ENCODE measurements at places on chromosomes 13 and 19.

DNA sequence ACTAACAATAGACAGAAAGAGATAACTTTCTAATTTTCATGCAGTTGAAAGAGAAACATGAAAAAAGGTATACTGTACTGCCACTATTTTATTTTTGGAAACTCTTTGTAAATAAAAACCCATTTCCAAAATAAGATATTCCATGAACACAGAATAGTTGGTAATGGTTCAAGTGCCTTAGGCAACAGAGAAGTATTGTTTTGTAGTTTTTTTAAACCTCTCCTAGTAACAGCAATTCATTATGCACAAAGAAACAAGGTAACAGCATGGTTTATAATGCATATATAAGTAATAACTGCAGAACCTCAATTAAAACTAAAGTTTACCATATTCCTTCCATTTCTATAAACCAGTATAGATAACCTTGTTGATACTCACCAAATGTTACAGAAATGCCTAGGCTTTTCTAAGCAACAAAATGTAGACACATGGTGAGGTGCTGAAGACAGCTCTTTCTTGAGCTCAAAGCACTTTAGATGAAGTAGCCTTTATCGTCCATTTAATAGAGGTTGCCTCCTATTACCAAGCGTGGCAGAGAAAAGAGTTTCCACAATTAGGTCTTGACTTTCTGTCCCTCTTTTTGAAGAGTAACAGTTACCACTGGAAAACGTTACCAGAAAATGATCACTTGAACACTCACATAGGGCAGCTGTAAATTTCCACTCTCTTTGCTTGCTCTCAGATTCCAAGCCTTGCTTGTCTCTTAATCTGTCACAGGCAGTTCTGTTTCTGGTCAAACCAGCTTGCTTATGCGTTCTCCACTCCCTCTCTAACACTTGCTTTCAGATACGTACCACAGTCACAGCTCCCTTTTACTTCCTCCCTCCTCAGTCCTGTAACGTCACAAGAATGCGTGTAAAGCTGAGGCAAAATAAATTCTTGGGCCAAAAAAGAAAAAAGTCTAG, 42.9 kb downstream of the CAB39L start:
- H3K4me3 ChIP-seq: no peak overlapping the region
- no peak overlapping the region for H3K27ac ChIP-seq
- no peaks in the 10 kb centered on the region for H3K4me1 ChIP-seq
- H3K36me3 ChIP-seq: no peaks in the 10 kb centered on the region

- no peaks in the 10 kb centered on the region for H3K4me1 ChIP-seq
- no peaks in the 10 kb centered on the region for H3K36me3 ChIP-seq
- no peak overlapping the region for H3K27ac ChIP-seq
- H3K4me3 ChIP-seq: no peak overlapping the region
These were observed 297.4 kb upstream of the SGCG start for GRCh38 chr13:22883262-22883840.

DNA sequence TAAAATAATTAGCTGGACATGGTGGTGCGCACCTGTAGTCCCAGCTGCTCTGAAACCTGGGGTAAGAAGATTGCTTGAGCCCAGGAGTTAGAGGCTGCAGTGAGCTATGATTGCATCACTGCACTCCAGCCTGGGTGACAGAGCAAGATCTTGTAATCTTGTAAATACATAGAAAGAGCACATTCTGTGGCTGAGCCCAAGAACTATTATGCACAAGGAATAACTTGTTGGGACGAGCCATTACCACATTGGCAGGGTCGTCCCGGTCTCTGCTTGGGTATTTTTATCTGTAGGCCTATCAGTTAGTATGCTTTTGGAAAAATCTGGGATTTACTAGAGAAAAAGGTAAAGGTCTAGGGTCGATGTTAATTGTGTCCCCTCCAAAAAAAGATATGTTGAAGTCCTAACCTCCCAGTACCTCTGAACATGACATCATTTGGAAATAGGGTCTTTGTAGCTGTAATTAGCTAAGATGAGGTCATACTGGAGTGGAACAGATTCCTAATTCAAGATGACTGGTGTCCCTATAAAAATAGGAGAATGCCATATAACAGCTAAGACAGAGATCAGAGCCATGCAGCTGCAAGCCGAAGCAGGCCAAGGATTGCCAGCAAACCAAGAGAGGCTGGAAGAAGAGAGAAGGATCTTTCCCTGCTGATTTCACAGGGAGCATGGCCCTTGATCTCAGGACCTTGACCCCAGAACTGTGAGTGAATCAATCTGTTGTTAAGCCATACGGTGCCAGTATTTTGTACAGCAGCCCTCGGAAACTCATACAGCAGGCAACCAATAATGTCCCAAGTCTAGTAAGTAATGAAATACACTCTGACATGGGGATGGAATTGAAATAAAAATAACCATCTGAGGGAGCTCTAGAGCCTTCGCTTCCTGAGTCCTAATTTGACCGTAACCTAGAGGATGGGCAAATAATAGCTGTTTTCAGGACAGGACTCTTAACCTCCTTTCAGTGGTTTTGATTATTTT, 77.0 kb downstream of the TM9SF2 start:
- no peak overlapping the region for H3K27ac ChIP-seq
- no peaks in the 10 kb centered on the region for H3K36me3 ChIP-seq
- no peak for DNase-seq
- H3K4me3 ChIP-seq: no peak overlapping the region
- H3K27me3 ChIP-seq: no peaks in the 10 kb centered on the region

DNA sequence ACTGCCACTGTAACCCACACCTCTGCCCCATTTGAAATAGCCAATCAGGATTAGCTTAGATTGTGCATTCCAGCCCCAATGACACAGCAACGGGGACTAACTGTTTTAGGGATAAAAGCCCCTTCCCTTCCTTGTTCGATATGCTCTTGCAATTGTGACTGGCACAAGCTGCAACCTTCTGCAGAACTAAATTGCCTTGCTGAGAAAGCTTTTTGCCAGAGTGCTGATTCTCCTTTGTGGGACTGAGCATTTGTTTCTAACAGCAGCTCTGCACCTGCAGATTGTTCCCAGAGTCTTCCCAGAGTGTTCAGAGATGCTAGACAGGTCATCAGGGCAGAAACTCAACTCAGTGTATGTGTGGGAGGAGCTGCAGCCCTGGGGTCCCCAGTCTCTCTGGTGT, 115.8 kb downstream of the ZNF675 start:
- DNase-seq: no peak
- H3K4me1 ChIP-seq: no peaks in the 10 kb centered on the region
- H3K27ac ChIP-seq: no peak overlapping the region
- no peaks in the 10 kb centered on the region for H3K27me3 ChIP-seq

DNA sequence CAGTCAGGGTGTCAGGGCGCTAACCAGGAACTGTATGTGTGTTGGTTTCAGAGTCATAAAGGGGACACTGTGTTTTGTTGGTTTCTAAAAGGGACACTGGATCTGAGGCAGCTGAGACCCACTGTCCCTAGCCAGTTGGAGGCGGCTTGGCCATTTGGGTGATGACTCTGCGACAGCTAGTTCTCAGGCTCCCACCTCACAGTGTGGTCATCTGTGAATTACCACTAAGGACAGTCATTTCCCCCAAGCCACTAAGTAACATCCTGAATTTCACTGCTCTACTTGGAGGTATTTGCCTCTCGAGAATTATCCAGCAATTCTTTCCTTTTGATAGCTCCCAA, 51.5 kb downstream of the EPS15L1 start:
- no peaks in the 10 kb centered on the region for H3K27me3 ChIP-seq
- no peak overlapping the region for H3K4me3 ChIP-seq
- peaks cover 10% of the 10 kb centered on the region for H3K4me1 ChIP-seq

DNA sequence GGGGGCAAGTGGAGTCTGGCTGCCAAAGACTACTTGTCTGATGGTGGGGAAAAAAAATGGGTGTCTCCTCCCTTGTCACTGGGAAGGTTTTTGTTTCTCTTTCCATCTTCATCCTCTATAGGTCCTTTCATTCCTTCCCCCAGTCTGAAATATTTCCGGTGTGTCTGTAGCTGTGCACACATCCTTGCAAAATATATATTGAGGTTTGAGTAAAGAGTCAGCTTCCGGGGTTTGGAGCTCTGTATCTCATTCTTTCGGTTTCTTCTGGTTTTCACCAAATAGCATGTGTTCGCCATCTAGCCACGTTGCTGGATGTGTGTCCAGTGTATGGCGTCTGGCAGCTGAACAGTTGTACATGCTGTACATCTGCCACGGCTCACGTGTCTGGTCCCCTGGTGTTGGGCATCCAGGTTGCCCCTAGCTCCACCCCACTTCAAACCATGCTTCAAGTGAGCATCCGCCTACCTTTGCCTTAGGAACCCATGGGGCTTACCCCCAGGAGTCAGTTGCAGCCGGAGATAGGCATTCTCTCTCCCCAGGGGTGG, 142.2 kb downstream of the SIPA1L3 start:
- DNase-seq: peak; percentile 79
- no peaks in the 10 kb centered on the region for H3K36me3 ChIP-seq
- H3K27ac ChIP-seq: peak overlapping the region; percentile 78

- no peaks in the 10 kb centered on the region for H3K27me3 ChIP-seq
- no peak overlapping the region for H3K27ac ChIP-seq
- H3K4me3 ChIP-seq: no peak overlapping the region
- no peak for DNase-seq
- no peaks in the 10 kb centered on the region for H3K36me3 ChIP-seq
- H3K4me1 ChIP-seq: no peaks in the 10 kb centered on the region
These were observed 982.4 kb upstream of the MIR17HG start for GRCh38 chr13:90365130-90365529.

DNA sequence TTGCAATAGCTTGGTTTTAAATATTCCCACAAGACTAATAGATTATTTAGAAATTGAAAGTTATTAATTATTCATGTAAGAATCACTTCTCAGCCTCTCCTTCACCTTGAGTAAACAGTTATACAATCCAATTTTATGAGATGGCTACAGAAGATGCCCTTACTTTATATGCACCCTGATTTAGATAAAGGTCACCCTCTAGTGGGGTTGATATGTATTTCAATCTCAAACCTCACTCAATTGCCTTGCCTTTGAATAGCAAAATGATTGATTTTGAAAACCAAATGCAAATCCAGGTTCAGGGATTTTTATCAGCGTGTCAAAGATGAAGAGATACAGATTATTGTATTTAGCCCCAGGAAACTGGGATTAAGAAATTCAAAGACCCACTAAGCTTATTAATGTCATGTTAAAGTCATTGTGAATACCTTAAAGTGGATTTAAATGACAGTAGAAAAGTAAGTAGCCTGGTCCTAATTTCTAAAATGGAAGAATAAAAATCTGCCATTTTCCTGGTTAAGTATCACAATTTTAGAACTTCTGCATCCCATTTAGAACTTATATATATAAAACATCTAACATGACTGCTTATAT, 305.1 kb downstream of the ITGBL1 start:
- no peaks in the 10 kb centered on the region for H3K27me3 ChIP-seq
- no peak overlapping the region for H3K27ac ChIP-seq
- H3K36me3 ChIP-seq: no peaks in the 10 kb centered on the region

DNA sequence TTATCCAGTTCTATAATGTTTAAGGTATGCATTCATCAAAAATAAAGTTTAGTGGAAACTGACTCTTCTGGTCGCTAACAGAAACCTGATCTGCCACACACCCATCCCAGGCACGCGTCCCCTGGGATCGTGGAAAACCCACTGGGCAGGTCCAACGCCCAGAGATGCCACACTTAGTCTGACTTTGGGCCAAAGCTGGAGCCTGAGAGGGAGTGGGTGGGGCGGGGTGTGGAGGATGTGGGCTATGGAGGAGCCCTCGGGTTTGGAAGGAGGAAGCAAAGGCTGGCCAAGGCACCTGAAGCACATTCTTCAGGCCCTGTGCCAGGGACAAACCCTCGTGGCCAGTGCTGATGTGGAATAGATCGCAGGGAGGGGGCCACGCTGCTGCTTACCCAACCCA, 2.5 kb downstream of the IGFL1 start:
- no peak for DNase-seq
- H3K4me1 ChIP-seq: no peaks in the 10 kb centered on the region
- H3K36me3 ChIP-seq: no peaks in the 10 kb centered on the region
- H3K27ac ChIP-seq: no peak overlapping the region

DNA sequence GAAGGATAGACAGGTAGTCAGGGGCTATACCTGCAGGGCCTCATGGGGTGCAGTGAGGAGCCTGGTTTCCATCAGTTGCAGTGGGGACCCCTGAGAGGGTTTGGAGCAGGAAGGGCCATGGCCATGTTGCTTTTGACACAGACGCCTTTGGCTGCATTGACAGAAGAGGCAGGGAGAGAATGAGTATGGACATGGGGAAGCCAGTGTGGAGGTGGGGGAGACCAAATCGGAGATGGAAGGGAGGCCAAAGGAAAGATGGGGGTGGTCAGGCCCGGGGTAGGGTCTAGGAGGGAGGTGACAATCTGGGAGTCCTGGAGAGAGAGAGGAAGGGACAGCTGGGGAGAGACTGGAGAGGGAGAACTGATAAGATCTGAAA, 1.3 kb downstream of the HSD11B1L start:
- H3K4me3 ChIP-seq: no peak overlapping the region
- DNase-seq: no peak
- peaks cover 37% of the 10 kb centered on the region for H3K4me1 ChIP-seq
- H3K27ac ChIP-seq: no peak overlapping the region
- H3K27me3 ChIP-seq: no peaks in the 10 kb centered on the region
- peaks cover 3% of the 10 kb centered on the region for H3K36me3 ChIP-seq

DNA sequence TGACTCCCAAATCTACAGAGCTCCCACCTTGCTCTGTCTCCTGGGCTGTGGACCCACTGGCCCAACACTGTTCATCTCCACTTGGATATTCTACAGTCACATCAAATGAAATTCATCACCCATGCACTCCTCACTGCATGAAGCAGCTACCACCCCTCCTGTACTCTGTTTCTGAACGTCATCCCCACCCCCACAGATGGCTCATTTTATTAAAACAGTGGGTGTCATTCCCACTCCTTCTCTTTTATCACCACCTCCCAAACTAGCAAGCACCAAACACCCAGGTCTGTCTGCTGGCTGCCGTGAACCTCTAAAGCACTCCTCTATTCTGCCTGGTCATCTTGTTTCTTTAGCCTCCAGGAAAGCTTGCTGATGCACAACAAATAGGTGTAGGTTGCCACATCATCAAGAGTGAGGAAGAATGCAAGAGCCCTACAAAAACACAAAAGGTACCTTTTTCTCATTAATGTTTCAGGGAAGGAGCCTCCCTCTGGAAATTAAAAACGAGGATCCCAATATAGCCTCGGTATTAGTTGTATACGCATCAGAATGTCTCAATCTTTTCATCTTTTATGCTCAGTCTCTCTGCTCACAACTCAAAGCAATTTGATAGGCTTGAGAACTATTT, 91.8 kb downstream of the MIPEP start:
- H3K36me3 ChIP-seq: no peaks in the 10 kb centered on the region
- no peak overlapping the region for H3K27ac ChIP-seq
- peaks cover 2% of the 10 kb centered on the region for H3K4me1 ChIP-seq
- no peak overlapping the region for H3K4me3 ChIP-seq
- DNase-seq: no peak

- H3K4me3 ChIP-seq: no peak overlapping the region
- no peak for DNase-seq
- H3K27ac ChIP-seq: no peak overlapping the region
These were observed 20.1 kb upstream of the N4BP2L1 start for GRCh38 chr13:32447894-32448623.

DNA sequence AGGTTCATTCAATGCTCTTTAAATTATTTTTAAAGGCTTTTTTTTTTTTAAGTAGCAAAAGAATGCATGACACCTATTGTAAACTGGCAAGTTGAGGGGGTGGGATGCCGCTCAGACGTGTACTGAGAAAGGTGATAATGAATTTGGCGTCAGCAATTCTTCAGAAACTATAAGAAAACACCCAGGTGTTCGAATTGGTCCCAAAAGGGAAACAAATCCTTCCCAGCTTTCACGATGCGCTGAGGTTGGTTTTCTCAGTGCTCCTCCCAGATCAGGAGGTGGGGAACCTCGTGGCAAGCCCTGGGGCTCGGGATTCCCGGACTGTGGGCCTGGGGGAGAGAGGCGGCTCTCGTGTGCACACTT, 543 bp upstream of the FAM124A start:
- no peak overlapping the region for H3K27ac ChIP-seq
- DNase-seq: no peak
- peaks cover 33% of the 10 kb centered on the region for H3K27me3 ChIP-seq
- H3K4me1 ChIP-seq: peaks cover 11% of the 10 kb centered on the region
- H3K36me3 ChIP-seq: no peaks in the 10 kb centered on the region
- peak overlapping the region; percentile 54 for H3K4me3 ChIP-seq

Data from CD4-positive, alpha-beta T cell (primary cell).